CD4-positive, alpha-beta memory T cell (primary cell): ENCODE measurements at places on chromosomes 6 and 20.

GRCh38 chr6:113860181-113860955 lies 3.2 kb downstream of the MARCKS start:
- no peak overlapping the region for H3K4me3 ChIP-seq
- peaks cover 37% of the 10 kb centered on the region for H3K27me3 ChIP-seq
- no peaks in the 10 kb centered on the region for H3K36me3 ChIP-seq
- H3K27ac ChIP-seq: no peak overlapping the region

GRCh38 chr6:104126315-104127005 lies 733.3 kb downstream of the HACE1 start:
- H3K4me3 ChIP-seq: no peak overlapping the region
- no peaks in the 10 kb centered on the region for H3K36me3 ChIP-seq
- DNase-seq: no peak
- no peak overlapping the region for H3K27ac ChIP-seq

GRCh38 chr6:135224037-135224647 lies 43.0 kb downstream of the MYB start:
- DNase-seq: no peak
- H3K27ac ChIP-seq: peak overlapping the region; percentile 12
- peaks cover 6% of the 10 kb centered on the region for H3K4me1 ChIP-seq
- H3K4me3 ChIP-seq: no peak overlapping the region
- H3K27me3 ChIP-seq: no peaks in the 10 kb centered on the region

DNA sequence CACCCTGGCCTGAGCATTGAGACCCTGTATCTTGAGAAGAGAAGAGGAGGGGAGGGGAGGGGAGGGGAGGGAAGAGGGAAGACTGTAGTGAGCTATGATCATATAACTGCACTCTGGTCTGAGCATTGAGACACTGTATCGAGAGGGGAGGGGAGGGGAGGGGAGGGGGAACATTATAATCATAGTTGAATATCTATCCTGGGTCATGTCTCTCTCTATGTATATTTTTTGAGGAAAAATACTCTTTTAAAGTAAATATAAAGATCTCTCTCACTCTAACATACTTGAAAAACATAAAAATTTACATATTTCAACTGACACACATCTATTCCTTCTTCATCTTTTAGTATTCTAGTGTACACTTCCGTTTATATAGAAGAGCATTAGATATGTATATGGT lies 431.0 kb downstream of the CDKAL1 start:
- no peak for DNase-seq
- no peaks in the 10 kb centered on the region for H3K4me1 ChIP-seq
- H3K27ac ChIP-seq: no peak overlapping the region
- no peaks in the 10 kb centered on the region for H3K27me3 ChIP-seq

GRCh38 chr6:72699159-72699558 lies 77.3 kb downstream of the KCNQ5 start:
- H3K36me3 ChIP-seq: no peaks in the 10 kb centered on the region
- H3K4me1 ChIP-seq: no peaks in the 10 kb centered on the region
- no peak overlapping the region for H3K4me3 ChIP-seq
- no peak overlapping the region for H3K27ac ChIP-seq
- no peaks in the 10 kb centered on the region for H3K27me3 ChIP-seq

DNA sequence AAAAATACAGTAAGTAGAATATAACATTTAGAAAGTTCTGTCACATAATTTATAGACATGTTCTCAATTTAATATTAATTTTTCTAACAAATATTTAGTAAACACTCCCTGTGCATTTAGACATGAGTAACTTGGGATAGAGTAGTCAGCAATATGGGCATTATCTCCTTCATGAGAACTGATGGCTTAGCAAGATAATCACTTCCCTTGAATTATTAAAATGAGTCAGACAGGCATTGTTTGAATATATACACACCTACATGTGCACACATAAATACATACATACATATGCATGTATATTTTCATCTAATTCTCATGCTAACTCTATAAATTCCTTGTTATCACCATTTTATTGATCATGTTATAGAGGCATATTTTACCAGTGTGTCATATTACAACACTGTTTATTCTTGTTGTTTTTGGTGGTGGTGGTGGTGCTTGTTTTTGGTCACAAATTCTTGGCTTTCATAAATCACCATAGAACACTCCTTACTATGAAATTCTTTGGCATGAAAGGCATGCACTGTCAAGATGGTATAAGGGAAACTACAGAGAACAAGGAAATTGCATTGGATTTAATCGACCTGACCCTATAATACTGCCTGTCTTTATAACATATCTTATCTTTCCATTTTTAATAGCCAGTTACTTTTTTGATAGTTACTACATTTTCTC lies 434.5 kb upstream of the MANEA start:
- H3K27ac ChIP-seq: no peak overlapping the region
- no peaks in the 10 kb centered on the region for H3K36me3 ChIP-seq
- H3K4me1 ChIP-seq: no peaks in the 10 kb centered on the region
- no peak for DNase-seq

- H3K36me3 ChIP-seq: no peaks in the 10 kb centered on the region
- H3K4me3 ChIP-seq: no peak overlapping the region
- no peak overlapping the region for H3K27ac ChIP-seq
- no peaks in the 10 kb centered on the region for H3K4me1 ChIP-seq
- DNase-seq: no peak
These were observed 26.9 kb downstream of the GPRC6A start for GRCh38 chr6:116801971-116802370.

- H3K27me3 ChIP-seq: no peaks in the 10 kb centered on the region
- no peaks in the 10 kb centered on the region for H3K4me1 ChIP-seq
- H3K4me3 ChIP-seq: no peak overlapping the region
- no peak overlapping the region for H3K27ac ChIP-seq
- no peak for DNase-seq
These were observed 62.2 kb downstream of the TCP11 start for GRCh38 chr6:35078896-35079295.

- H3K27me3 ChIP-seq: no peaks in the 10 kb centered on the region
- H3K4me1 ChIP-seq: no peaks in the 10 kb centered on the region
- H3K36me3 ChIP-seq: no peaks in the 10 kb centered on the region
- H3K4me3 ChIP-seq: no peak overlapping the region
- no peak for DNase-seq
- no peak overlapping the region for H3K27ac ChIP-seq
These were observed 115.3 kb downstream of the LCA5 start for GRCh38 chr6:79421707-79422484.

- H3K27ac ChIP-seq: no peak overlapping the region
- no peak overlapping the region for H3K4me3 ChIP-seq
- H3K36me3 ChIP-seq: no peaks in the 10 kb centered on the region
- no peak for DNase-seq
- no peaks in the 10 kb centered on the region for H3K4me1 ChIP-seq
These were observed 45.2 kb downstream of the LAMA4 start for GRCh38 chr6:112209131-112209530.

- H3K4me1 ChIP-seq: no peaks in the 10 kb centered on the region
- no peak for DNase-seq
- H3K27me3 ChIP-seq: no peaks in the 10 kb centered on the region
- H3K36me3 ChIP-seq: no peaks in the 10 kb centered on the region
- no peak overlapping the region for H3K27ac ChIP-seq
- H3K4me3 ChIP-seq: no peak overlapping the region
These were observed 12.4 kb upstream of the PTPRK start for GRCh38 chr6:128532827-128533226.

GRCh38 chr20:41140226-41141133 lies 3.1 kb downstream of the PLCG1 start:
- no peaks in the 10 kb centered on the region for H3K36me3 ChIP-seq
- H3K4me1 ChIP-seq: peaks cover 77% of the 10 kb centered on the region
- peak overlapping the region; percentile 82 for H3K4me3 ChIP-seq
- no peaks in the 10 kb centered on the region for H3K27me3 ChIP-seq
- DNase-seq: no peak

DNA sequence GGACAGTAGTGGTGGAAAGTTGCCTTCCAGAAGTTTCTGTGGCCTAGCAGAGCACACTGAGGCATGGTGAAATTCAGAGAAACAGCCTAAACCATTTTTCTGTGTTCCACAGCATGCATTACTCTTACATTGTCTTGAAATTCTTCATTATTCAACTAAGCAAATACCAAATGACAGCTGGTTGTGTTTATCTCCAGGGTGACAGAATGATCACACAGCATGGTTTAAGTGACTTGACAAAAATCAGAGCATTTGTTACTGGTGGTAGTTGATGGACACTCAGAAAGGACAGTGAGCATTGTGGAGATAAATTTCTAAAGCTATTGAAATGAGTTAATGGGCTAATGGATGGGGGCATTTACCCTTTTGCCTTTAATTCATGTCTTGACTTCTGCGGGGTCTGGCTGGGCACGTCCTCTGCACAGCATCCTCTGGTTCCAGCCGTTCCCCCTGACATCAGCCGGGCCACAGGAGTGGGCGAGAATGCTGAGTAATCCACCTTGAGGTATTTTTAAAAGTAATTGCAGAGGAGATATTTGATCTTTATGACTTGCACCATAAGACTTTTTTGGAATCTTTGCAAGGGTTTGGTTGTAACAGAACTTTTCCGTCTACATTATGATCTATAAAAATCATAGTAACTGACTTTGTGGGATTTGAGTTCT lies 78.9 kb upstream of the SCP2D1 start:
- no peaks in the 10 kb centered on the region for H3K36me3 ChIP-seq
- H3K27me3 ChIP-seq: no peaks in the 10 kb centered on the region
- H3K27ac ChIP-seq: no peak overlapping the region
- H3K4me3 ChIP-seq: no peak overlapping the region
- H3K4me1 ChIP-seq: peaks cover 24% of the 10 kb centered on the region
- DNase-seq: no peak

DNA sequence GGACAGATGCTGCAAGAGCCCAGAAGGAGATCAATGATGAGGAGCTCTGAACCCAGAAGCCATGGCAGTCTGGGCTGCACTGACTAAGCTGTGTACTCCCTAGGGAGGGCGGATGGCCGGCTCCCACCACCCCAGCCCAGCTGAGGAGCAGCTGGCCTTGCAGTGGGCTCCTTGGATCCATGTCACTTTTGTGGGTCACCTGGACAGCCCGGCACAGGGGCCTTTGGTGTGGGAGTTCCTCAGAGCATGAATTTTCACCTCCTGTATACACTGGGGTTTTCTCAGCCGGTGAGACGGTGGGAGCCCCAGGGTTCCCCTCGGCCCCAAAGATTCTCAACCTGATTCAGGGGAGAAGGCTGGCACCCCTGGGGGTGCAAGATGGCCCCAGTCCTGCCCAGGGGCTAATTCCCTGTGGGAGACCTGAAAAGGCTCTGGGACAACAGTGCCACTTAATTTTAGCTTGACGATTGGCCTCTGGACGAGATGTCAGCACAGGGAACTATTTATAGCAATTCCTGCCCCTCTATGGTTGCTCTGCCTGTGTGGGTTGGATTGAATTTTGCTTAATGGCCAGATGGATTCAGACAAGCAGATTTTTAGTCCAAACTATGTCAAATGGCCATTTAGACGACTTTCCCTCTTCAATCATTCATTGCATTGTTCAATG lies 121.6 kb upstream of the PMEPA1 start:
- no peaks in the 10 kb centered on the region for H3K4me1 ChIP-seq
- no peak overlapping the region for H3K4me3 ChIP-seq
- no peak overlapping the region for H3K27ac ChIP-seq
- DNase-seq: no peak
- no peaks in the 10 kb centered on the region for H3K36me3 ChIP-seq
- H3K27me3 ChIP-seq: no peaks in the 10 kb centered on the region

- no peak overlapping the region for H3K27ac ChIP-seq
- H3K4me3 ChIP-seq: no peak overlapping the region
- no peaks in the 10 kb centered on the region for H3K4me1 ChIP-seq
- H3K27me3 ChIP-seq: no peaks in the 10 kb centered on the region
- H3K36me3 ChIP-seq: no peaks in the 10 kb centered on the region
- DNase-seq: no peak
These were observed 262.0 kb upstream of the RIN2 start for GRCh38 chr20:19495905-19496703.

- DNase-seq: no peak
- H3K27me3 ChIP-seq: no peaks in the 10 kb centered on the region
- no peak overlapping the region for H3K27ac ChIP-seq
- H3K36me3 ChIP-seq: no peaks in the 10 kb centered on the region
- no peaks in the 10 kb centered on the region for H3K4me1 ChIP-seq
- no peak overlapping the region for H3K4me3 ChIP-seq
These were observed 7.5 kb downstream of the C6orf52 start for GRCh38 chr6:10686901-10687300.

GRCh38 chr6:100184473-100184872 lies 190.4 kb upstream of the MCHR2 start:
- H3K36me3 ChIP-seq: no peaks in the 10 kb centered on the region
- no peak overlapping the region for H3K27ac ChIP-seq
- DNase-seq: no peak
- H3K27me3 ChIP-seq: no peaks in the 10 kb centered on the region
- H3K4me1 ChIP-seq: no peaks in the 10 kb centered on the region

DNA sequence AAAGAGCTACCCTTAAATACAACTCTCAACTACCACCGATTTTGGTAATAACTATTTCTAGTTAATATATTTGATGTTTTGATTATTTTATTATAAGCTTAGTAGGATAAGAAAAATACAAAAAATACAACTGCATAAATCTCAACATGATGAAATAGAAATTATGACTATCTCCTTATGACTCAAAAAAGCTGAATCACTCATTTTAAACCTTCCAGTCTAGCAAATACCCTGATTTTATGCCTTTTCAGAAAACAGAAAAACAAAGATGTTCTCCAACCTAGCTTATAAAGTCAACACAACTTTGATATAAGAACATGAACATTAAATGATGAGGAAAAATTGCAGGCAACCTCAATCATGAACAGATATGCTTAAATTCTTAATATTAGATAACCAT lies 40.2 kb upstream of the DSE start:
- no peak overlapping the region for H3K4me3 ChIP-seq
- H3K27me3 ChIP-seq: no peaks in the 10 kb centered on the region
- no peaks in the 10 kb centered on the region for H3K36me3 ChIP-seq
- no peak overlapping the region for H3K27ac ChIP-seq
- DNase-seq: no peak
- H3K4me1 ChIP-seq: no peaks in the 10 kb centered on the region

- no peak overlapping the region for H3K27ac ChIP-seq
- no peak overlapping the region for H3K4me3 ChIP-seq
- H3K27me3 ChIP-seq: no peaks in the 10 kb centered on the region
- no peak for DNase-seq
These were observed 115.2 kb upstream of the HMGCLL1 start for GRCh38 chr6:55694148-55694547.

- no peaks in the 10 kb centered on the region for H3K27me3 ChIP-seq
- no peak overlapping the region for H3K4me3 ChIP-seq
- DNase-seq: no peak
- H3K4me1 ChIP-seq: no peaks in the 10 kb centered on the region
These were observed 38.0 kb upstream of the VGLL2 start for GRCh38 chr6:117227245-117227962.

- no peak overlapping the region for H3K4me3 ChIP-seq
- no peaks in the 10 kb centered on the region for H3K27me3 ChIP-seq
- H3K4me1 ChIP-seq: no peaks in the 10 kb centered on the region
- no peaks in the 10 kb centered on the region for H3K36me3 ChIP-seq
These were observed 96.9 kb upstream of the FOXO3 start for GRCh38 chr6:108463784-108464183.

DNA sequence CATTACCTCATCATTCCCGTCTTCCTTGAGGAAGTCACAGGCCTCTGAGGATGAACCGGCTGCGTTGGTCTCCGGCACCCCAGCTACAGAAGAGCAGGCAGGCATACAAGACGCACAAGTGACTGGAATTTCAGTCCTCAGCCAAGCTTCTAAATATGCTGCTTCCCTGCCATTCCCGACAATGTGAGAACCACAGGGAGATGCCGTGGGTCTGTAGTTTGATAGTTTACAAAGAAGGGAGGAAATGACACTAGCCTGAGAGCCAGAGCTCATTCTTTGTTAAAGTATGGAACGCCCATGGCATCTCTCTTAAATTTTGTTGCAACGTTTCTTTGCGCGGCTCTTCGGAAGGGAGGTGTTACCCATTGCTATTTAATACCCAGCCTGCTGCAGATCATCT lies 25.7 kb downstream of the HEBP2 start:
- no peak for DNase-seq
- H3K4me3 ChIP-seq: no peak overlapping the region
- peaks cover 4% of the 10 kb centered on the region for H3K4me1 ChIP-seq
- H3K27me3 ChIP-seq: no peaks in the 10 kb centered on the region
